ENCODE measurements at places on chromosomes 7 and 10.

GRCh38 chr10:88104223-88104622 lies 240.8 kb downstream of the PTEN start:
- no peak for DNase-seq

DNA sequence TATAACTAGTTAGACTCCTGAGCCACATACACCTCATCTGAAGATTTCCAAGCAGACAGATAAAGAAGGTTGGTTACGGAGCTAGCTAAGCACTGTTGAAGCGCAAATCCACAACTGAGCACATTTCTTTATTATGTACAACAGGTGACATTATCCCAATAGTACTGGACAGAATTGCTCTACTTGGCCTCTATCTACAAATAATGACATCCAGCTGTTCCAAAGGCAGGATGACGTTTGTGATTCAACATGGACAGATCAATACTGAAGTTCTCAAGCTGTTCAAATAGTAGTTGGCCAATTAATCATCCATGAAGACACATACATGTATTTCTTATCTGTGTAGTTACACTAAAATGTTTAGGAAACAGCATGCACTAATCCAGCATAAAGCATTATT lies 101.0 kb downstream of the UBE2H start:
- no peak for DNase-seq

DNA sequence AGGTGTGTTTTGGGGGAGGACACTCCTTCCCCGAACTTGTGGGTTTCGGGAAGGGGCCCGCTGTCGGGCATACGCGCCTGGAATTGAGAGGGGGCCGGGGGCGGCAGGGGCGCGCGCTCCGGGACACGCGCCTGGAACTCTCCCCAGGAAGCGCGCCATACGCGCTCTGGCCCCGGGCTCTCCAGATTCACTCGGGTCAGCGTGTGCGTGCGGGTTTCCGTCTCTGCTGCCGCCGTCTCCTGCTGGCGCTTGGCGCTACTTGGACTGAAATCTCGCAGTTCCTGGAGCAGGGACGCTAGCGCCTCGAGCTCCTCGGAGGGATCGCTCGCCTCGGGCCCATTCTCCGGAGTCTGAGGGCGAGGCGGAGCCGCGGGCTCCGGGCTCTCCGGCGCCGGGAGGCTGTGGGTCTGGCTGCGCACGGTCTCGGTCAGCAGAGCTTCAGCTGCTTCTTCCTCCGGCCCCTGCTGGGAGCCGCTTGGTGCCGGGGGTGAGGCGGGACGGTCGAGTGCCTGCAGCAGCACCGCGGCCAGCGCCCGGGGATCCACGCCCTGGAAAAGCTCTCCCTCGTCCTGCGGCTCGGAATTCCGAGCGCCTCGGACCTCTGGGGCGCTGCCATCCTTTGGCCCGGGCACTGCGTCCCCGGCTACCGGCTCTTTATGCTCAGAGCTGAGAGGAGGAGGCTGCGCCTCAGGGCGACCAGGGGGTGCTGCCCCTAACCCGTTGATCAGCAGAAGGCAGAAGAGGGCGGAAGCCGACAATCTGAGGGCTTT lies 1.1 kb downstream of the VGF start:
- DNase-seq, result no peak

GRCh38 chr7:12493863-12494686 lies 76.4 kb upstream of the SCIN start:
- no peak for DNase-seq

GRCh38 chr10:112141292-112141691 lies 42.3 kb downstream of the GPAM start:
- no peak for DNase-seq

- DNase-seq, result no peak
Measured at GRCh38 chr7:11642841-11643240, 189.2 kb downstream of the THSD7A start.

DNA sequence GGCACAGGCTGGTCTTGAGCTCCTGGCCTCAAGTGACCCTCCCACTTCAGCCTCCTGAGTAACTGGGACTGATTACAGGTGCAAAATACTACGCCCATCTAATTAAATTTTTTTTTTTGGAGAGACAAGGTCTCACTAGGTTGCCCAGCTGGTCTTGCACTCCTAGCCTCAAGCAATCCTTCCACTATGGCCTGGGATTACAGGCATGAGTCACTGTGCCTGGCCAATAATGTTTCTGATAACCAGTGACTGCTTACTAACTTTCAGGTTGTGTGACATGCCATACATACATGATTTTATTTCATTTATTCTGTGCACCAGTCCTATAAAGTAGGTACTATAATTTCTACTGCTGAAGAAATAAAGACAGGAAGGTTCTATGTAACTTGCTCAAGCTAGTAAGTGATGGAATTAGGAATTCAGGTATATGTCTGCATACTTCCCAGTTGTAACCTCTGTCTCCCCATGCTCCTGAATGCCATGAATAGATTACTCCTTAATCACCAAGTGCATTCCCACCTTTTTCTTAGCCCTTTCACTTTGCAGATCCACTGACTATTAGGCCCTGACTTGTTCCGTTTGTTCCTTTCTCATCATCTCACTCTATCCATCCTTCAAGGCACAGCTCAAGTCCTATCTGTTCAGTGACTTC lies 28.1 kb downstream of the MCU start:
- DNase-seq, result no peak

GRCh38 chr10:97321804-97322190 lies 2.7 kb downstream of the FRAT1 start:
- no peak for DNase-seq

DNA sequence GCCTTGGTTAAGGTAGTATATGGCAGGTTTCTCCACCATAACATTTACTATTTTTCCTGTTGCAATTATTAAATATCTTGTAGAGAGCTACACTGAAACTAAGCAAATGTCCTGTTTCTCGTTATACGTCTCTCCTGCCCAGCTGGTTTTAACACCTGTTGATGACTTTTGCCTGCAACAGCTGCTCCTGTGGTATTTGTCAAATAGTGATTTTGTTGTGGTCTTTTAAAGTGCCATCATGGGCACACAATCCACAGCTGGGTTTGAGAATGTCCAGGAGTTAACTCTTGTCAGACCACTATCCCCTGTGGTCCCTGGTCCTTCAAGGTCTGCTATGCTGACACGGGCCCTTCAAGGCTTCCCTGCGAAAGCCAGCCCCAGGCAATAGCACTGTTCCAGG lies 24.9 kb upstream of the SEC61G start:
- DNase-seq, result no peak

DNA sequence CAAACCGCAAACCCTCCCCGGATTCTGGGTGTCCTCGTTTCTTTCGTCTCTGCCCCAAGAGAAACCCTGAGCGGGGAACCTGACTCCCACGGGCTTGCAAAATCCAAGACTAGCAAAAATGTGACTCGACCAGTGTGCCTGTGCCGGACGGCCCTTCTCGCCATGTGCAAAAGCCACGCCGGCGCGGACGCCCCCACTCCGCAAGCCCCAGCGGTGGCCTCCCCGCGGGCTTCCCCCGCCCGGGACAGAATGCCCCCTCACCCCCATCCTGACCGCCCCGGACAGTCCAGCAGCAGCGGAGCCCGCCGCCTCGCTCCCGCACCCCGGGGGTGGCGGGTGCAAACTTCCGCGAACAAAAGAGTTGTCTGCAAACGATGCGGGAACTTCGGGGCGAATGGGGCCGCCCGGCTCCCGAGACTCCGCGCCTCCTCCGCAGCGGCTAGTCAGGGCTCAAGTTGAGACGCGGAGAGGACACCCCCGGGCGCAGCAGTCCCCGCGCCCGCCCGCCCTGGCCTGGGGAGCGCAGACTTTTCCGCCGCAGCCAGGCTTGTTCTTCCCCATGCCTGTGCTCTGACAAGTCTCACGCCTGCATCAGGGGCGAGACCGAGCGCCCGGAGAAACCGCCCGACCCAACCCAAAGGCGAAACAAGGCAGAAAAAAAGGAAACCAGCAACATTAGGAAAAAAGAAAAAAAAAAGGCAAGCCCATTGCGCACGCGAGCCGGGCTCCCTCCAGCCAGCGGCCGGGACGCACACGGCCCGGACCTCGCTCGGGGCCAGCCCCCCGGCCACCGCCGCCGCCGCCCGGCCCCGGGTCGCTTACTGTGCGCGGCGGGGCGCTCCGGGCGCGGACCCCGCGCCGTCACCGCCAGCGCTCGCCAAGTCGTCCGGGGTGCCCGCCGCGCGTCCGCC lies 732 bp downstream of the FAM53B start:
- DNase-seq, result no peak

Measured in activated naive CD8-positive, alpha-beta T cell treated with anti-CD3 and anti-CD28 coated beads, Interleukin-2, amount 50 U/mL, for 16 hours (primary cell).